Activated effector memory CD4-positive, alpha-beta T cell treated with Interleukin-2 at 50 U/mL for 16 hours (primary cell): ENCODE measurements at places on chromosomes 16 and 17.

- peak; percentile 35 for DNase-seq
Measured at GRCh38 chr17:41579484-41580243, 7.0 kb downstream of the KRT14 start.

- no peak for DNase-seq
Measured at GRCh38 chr17:21140911-21141310, 14.1 kb downstream of the DHRS7B start.

DNA sequence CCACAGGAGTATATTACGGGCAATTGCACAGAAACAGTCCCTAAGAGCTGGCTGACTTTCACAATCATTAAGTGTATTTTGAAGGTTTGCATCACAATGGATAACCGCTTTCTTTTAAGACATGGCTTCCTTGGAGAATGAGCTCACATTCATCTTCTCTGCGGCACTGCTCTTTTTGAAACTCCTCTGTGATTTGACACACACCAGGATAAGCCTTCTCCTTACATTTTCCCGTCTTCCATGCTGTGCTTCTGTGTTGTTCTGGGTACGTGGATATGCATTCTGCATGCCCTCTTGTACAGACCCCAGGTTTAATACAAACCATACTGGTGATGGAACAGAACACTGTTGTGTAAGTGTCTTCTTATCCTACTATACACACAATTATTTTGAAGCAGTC, 89.5 kb upstream of the METRNL start:
- no peak for DNase-seq

DNA sequence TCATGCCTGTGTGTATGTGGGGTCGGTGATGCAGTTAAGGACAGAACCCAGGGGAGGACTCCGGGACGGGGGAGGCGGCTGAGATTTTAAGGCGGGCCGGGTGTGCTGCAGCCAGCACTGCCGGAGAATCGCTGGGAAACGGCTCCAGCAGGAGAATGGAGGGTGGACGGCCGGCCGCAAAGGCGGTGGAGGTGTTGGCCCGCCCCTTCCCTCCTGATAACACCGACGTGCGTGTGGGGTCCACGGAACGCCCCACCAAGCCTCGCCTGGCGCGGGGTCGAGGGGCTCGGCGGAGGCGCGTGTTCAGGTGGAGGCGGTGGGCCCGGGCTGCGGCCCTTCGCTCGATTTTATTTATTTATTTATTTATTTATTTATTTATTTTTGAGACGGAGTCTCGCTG, 633 bp downstream of the ZNF843 start:
- no peak for DNase-seq

GRCh38 chr17:16913463-16913862, 58.5 kb downstream of the TNFRSF13B start:
- no peak for DNase-seq

DNA sequence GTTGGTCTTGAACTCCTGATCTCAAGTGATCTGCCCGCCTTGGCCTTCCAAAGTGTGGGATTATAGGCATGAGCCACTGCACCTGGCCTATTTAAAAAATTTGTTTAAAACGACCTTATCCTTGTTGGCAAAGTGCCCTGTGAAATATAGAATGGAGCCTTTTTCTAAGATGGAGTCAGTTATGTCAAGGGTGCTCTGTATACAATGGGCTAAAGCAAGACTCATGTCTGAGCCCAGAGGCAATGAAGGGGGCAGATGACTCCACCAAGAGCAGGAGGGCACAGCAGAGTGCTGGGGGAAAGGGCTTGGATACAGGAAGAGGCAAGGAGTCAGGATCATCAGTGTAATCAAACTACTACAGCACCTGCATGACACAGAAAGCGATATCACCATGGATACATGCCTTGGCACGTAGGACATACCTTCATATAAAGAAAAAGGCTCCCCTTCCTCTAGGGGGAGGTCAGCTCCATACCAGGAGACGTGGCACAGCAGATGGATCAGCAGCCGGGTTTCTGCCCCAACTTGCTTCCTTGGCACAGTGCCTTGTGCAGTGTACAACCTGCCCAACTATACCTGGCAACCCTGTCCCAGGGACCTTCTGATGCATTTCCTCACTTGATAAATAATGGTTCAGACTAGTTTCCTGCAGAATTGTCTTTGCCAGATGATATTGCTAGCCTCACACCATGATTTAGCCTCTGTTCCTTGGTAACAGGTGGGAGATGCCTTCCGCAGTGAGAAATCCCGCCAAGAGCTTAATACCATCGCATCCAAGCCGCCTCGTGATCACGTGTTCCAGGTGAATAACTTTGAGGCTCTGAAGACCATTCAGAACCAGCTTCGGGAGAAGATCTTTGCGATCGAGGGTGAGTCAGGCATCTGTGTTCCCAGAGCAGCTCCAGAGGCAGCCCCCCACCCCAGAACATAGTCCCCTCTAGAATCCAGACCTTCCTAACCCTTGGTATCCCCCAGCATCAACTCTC, 15.3 kb downstream of the ITGAM start:
- no peak for DNase-seq

- no peak for DNase-seq
Measured at GRCh38 chr16:58563235-58563634, 47.9 kb downstream of the SETD6 start.

GRCh38 chr16:49755313-49755620, 100.6 kb downstream of the ZNF423 start:
- DNase-seq, result no peak

GRCh38 chr16:4077174-4077649, 39.0 kb downstream of the ADCY9 start:
- no peak for DNase-seq

DNA sequence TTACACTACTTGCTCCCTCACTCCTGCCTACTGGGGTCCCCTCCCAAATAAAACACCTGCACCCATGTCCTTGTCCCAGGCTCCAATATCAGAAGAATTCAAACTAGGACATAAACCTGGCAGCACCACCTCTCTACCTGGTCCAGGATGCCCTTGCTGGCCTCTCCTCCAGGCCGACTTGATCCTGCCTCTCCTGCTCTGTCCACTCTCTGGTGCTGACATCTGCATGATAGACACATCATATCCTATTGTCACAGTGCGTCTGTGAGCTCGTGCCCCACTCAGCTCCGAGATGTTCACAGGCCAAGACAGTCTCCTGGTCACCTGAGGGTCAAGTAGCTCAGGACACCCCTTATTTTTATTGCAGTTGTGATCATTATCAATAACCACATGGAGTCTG, 31.5 kb upstream of the GRIN2A start:
- DNase-seq, result no peak

- no peak for DNase-seq
Measured at GRCh38 chr16:15055141-15056053, 477 bp downstream of the NTAN1 start.

GRCh38 chr16:64983963-64984362, 137.9 kb downstream of the CDH11 start:
- no peak for DNase-seq

DNA sequence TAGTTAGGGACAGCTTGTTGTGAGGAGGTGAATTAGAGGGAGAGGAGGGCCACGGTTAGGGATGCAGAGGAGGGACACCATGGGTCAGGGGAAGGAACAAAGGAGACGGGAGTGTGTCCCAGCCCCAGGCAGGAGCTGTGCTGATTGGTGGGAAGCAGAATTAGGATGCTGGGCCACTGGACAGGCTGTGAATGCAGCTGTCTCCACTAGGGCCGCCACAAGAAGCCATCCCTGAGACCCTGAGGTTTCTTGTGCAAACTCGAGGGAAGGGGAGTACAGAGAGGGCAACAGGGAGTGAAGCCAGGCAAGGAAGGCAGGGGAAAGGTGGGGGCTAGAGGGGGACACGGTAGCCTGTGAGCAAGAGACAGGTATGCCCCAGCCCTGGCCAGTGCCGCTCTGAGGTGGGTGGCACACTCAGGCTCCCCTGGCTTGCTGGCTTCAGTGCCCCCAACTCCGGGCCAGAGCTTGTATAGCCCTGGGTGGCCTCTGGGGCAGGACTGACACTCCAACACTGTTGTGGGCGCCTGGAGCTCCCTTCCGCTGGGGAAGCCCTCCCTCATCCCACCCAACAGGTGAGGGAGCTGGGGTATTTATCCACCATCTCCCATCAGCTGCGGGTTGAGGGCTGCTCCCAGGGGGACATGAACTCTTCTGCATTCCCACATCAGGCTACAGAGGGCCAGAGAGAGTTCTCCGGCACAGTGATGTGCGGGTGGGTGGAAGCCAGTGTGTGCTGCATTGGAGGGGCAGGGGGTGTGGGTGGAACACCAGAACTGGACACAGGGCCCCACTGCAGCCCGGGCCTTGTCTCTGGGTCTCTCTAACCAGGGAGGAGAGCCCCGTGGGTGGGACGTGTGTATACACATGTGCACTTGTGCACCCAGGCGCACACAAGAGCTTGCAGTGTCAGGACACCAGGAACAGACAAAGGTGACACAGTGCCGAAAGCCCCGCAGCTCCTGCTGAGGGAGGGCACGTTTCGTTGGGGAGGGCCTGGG, 8.3 kb upstream of the SPPL2C start:
- no peak for DNase-seq
